ENCODE measurements at places on chromosomes 1 and 21.

GRCh38 chr1:209962856-209963255 is 24.8 kb downstream of the SYT14 start:
- DNase-seq = no peak

DNA sequence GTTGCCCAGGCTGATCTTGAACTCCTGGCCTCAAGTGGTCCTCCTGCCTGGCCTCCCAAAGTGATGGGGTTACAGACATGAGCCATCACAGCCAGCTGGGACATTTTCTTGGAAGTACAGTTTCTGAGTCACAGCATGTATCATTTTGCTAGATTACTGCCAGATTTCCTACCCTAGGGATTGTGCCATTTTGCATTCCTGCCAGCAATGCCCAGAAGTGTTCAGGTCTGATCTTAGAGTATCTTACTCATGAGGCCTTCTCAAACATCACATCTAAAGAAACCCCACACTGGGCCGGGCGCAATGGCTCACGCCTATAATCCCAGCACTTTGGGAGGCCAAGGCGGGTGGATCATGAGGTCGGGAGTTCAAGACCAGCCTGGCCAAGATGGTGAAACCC is 10.2 kb downstream of the BMP8A start:
- DNase-seq = no peak

GRCh38 chr1:209549443-209550205 is 33.9 kb upstream of the CAMK1G start:
- DNase-seq = no peak

DNA sequence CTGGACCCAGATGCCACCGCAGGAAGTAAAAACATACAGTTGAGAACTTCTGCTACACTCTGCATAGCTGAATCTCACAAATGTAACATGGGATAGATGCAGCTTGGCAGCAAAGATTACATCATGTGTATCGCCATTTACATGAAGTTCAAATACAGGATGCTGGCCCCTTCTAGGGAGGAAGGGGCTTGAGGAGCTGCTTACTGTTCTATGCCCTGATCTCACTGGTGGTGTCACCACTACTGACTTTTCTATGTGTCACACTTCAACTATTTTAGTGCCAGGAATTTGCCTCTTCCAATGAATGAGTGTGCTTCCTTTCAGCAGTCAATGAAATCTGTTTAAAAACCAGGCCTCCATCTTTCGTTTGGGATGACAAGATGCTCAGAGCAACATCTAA is 31.1 kb downstream of the MRAP start:
- no peak for DNase-seq

DNA sequence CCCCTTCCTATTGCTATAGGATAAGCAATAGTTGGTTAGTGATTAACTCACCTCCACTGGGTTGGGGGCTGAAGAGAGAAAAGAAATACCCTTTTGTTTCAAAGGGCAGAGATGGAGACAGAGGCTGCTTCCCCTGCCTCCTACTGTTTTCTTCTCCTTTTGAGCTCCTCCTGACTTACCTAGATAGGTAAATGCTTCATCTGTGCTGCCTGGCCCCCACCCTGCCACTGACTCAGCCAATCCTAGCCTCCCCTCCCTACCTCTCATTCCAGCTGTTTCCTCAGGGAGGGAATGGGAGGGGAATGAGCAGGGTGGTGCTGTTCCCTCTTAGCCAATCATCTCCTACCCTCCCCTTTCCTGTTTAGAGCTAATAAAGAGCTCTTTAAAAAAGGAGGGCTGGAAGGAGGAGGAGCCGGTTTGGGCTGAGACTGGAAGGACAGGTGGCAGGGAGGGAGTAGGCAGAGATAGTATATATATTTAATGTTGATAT is at the start of gene C1orf116:
Gene C1orf116, minus strand, starts transcription at position 229 of the 490 bp plus-strand sequence. CDS start 5,158 bp downstream, outside the sequence.
- DNase-seq = no peak

- no peak for DNase-seq
Observed at GRCh38 chr1:45097944-45098343, 85.9 kb downstream of the UROD start.

All from GM20000 (cell line).